Chondrocyte (in vitro differentiated cells): ENCODE measurements at places on chromosomes 1 and 21. TPM values are rescaled to one million over a fixed set of nuclear protein-coding genes. Genes with fewer than 3 reads are reported as not detected.

DNA sequence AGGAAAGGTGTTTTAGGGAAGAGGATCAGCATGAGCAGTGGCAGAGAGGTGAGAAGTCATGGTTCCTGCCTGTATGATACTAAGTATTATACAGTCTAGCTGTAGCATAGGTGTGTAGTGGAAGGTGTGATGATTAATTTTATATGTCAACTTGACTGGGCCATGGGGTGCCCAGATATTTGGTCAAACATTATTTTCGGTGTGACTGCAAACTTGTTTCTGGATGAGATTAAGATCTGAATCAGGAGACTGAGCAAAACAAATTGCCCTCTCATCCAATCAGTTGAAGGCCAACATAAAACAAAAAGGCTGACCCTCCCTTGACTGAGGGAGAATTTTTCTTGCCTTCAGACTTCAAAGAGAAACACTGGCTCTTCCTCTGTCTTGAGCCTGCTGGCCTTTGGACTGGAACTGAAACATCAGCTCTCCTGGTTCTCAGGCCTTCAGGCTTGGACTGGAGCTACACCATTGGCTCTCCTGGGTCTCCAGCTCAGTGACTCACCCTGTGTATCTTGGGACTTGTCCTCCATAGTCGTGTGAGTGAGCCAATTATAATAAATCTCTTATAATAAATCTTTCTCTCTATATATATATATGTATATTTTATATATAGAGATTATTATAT, 6.8 kb upstream of the CDC42 start:
- no peak for DNase-seq
- H3K4me3 ChIP-seq: no peak overlapping the region
- peak overlapping the region; percentile 25 for H3K27ac ChIP-seq
- H3K36me3 ChIP-seq: no peaks in the 10 kb centered on the region
- H3K27me3 ChIP-seq: no peaks in the 10 kb centered on the region

DNA sequence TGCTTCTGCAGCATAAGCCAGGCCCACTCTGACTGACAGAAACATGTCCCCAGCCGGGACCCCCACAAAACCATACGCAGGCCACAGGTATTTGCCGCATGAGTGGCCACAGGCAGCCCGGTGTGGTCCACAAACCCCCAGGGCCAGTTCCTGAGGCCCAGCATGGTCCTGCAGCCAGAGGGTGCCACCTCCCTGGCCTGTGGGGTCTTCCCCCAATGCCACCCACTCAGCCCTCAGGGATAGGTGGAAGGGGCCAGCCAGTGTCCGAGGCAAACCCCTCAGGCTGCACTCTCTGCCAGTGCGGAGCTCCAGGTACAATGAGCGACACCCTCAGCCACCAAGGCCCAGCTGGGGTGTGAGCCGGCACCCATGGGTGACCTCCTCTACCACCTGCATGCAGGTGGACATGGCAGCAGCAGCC, 43.5 kb downstream of the UBE2G2 start:
- peak; percentile 86 for DNase-seq
- H3K27me3 ChIP-seq: no peaks in the 10 kb centered on the region
- H3K27ac ChIP-seq: no peak overlapping the region
- peaks cover 4% of the 10 kb centered on the region for H3K36me3 ChIP-seq
- H3K4me3 ChIP-seq: no peak overlapping the region

DNA sequence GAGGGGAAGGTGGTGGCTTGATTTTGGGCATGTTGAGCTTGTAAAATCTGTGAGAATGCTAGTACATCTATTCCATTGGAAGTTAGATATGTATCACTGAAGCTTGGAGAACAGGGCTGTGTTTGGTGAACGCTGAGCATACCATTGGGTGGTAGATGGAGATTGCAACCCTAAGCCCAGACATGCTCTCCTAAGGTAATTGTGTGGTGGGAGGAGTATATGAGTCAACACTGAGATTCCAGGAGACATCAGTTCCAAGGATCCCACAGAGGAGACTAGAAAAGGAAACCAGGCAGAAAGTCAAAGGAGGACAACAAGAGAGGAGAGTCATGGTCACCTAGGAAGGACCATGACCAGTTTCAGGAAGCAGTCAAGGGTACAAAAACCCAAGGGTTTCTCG, 60.4 kb downstream of the KIF21B start:
- H3K4me3 ChIP-seq: no peak overlapping the region
- H3K27me3 ChIP-seq: peaks cover 1% of the 10 kb centered on the region
- H3K36me3 ChIP-seq: no peaks in the 10 kb centered on the region
- no peak overlapping the region for H3K27ac ChIP-seq
- peaks cover 4% of the 10 kb centered on the region for H3K4me1 ChIP-seq

DNA sequence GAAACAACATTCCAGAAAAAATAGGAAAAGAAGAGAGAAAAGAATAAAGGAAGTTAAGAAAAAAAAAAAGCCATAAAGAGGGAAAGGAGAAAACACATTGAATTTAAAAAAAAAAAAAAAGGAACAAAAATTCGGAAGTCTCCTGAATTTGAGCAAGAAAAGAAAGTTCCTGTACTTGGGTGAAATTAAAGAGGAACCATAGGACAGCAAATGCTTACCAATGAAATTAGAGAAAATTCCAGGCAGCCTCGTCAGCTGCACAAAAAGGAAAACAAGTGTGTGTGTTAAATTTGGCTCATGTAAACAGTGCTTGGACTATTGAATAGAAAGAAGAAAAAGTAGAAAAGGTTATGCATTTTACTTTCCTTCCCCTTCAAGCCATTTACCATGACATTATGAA, 4.9 kb downstream of the IL12RB2 start:
- no peak overlapping the region for H3K27ac ChIP-seq
- peaks cover 1% of the 10 kb centered on the region for H3K36me3 ChIP-seq
- peaks cover 4% of the 10 kb centered on the region for H3K4me1 ChIP-seq
- DNase-seq: no peak
- no peak overlapping the region for H3K4me3 ChIP-seq
- H3K27me3 ChIP-seq: peaks cover 16% of the 10 kb centered on the region

COL8A2 gene
- 10.8 to 18.1 TPM (median 17.4 TPM) in 3 replicates for total RNA-seq

DNA sequence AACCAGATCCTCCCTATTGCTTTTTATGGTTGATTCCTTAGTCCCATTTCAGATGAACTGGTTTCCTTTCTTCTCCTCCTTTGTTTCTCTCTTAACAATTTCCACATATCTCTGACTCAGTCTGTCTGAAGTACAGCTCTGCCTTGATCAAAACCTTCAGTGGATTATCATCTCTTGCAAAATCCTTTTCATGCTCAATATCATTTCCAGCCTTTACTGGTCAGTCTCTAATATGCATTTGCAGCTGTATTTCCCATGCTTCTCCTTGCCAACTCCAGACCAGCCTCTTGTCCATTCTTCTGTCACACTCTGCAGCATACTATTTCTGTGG, 72.2 kb downstream of the SNX7 start:
- DNase-seq: no peak
- no peaks in the 10 kb centered on the region for H3K27me3 ChIP-seq
- no peaks in the 10 kb centered on the region for H3K4me1 ChIP-seq
- peaks cover 2% of the 10 kb centered on the region for H3K36me3 ChIP-seq

DNA sequence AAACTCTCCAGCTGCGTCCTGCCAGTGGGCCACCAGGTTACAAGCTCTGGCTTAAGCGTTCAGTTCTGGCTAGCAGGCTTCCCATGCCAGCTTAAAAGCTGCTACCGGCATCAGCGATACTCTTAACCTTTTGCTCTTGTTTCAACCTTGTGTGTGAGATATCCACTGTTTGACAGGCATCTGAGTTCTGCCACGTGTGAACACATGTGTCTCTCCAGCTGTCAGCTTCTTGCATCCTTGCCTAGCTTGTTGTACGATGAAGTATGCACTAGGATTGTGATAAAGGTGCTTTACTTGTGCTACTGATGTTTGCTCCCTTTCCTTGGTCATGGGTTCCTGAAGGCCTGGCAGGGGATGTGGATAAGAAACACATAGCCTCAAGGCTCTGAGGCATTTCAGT, 201.6 kb downstream of the PRDM2 start:
- no peaks in the 10 kb centered on the region for H3K36me3 ChIP-seq
- no peak for DNase-seq
- no peaks in the 10 kb centered on the region for H3K4me1 ChIP-seq
- H3K27me3 ChIP-seq: peaks cover 8% of the 10 kb centered on the region

- no peak for DNase-seq
- no peak overlapping the region for H3K4me3 ChIP-seq
- H3K27me3 ChIP-seq: no peaks in the 10 kb centered on the region
- H3K4me1 ChIP-seq: peaks cover 21% of the 10 kb centered on the region
- H3K36me3 ChIP-seq: no peaks in the 10 kb centered on the region
- H3K27ac ChIP-seq: no peak overlapping the region
Measured at GRCh38 chr21:45637883-45638282, 5.6 kb upstream of the PCBP3 start.

GRCh38 chr1:58785442-58786058, 1.7 kb upstream of the JUN start:
- peaks cover 49% of the 10 kb centered on the region for H3K4me1 ChIP-seq
- H3K27ac ChIP-seq: peak overlapping the region; percentile 99
- peak; percentile 81 for DNase-seq

G0S2 gene
- 0.65 to 1.0 TPM (median 0.69 TPM) in 3 replicates for total RNA-seq

- no peak for DNase-seq
- no peak overlapping the region for H3K4me3 ChIP-seq
- H3K27ac ChIP-seq: no peak overlapping the region
- H3K27me3 ChIP-seq: no peaks in the 10 kb centered on the region
Measured at GRCh38 chr1:180119837-180120236, 34.8 kb upstream of the QSOX1 start.

GRCh38 chr1:32977546-32978087, 13.0 kb upstream of the RNF19B start:
- no peaks in the 10 kb centered on the region for H3K36me3 ChIP-seq
- DNase-seq: no peak
- H3K4me1 ChIP-seq: peaks cover 17% of the 10 kb centered on the region
- no peak overlapping the region for H3K4me3 ChIP-seq
- H3K27me3 ChIP-seq: no peaks in the 10 kb centered on the region
